ENCODE measurements at places on chromosomes 16 and 17.

DNA sequence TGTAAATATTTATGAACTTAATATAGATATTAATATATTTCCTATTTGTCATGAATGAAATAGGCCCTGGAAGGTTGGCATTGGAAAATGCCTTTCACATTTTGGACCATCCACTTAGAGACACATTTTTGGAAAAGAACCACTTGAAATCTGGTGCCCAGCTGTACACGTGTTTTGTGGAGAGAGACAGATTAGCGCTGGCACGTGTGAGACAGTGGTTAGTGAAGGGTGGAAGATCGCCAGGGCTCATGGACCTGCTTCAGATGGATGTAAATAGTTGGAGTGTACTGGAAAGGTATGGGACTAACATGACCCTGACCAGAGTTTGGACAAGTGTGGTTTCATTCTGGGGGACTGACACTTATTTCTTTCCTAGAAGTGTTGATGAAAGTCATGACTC is 222.9 kb downstream of the PRKCA start:
- no peaks in the 10 kb centered on the region for H3K27me3 ChIP-seq
- no peak overlapping the region for H3K4me3 ChIP-seq
- H3K4me1 ChIP-seq = peaks cover 16% of the 10 kb centered on the region

GRCh38 chr16:50210266-50211038 is 55.9 kb upstream of the ADCY7 start:
- 0 out of 2 replicates have a peak, but pooled peaks cover 4% of the 10 kb centered on the region for H3K36me3 ChIP-seq
- DNase-seq = peak; percentile 51
- no peak overlapping the region for H3K27ac ChIP-seq
- H3K4me3 ChIP-seq = no peak overlapping the region
- no peaks in the 10 kb centered on the region for H3K27me3 ChIP-seq

GRCh38 chr16:66926171-66926947 is 1.0 kb upstream of the RRAD start:
- H3K4me1 ChIP-seq = peaks cover 50% of the 10 kb centered on the region
- H3K27ac ChIP-seq = no peak overlapping the region
- H3K27me3 ChIP-seq = no peaks in the 10 kb centered on the region
- no peak for DNase-seq

- no peak overlapping the region for H3K27ac ChIP-seq
- peaks cover 56% of the 10 kb centered on the region for H3K36me3 ChIP-seq
- DNase-seq = no peak
- no peak overlapping the region for H3K4me3 ChIP-seq
- no peaks in the 10 kb centered on the region for H3K27me3 ChIP-seq
- H3K4me1 ChIP-seq = no peaks in the 10 kb centered on the region
Measured at GRCh38 chr17:1347589-1348323, 52.3 kb downstream of the YWHAE start.

GRCh38 chr17:409308-409847 is 56.8 kb upstream of the RPH3AL start:
- peak overlapping the region; percentile 48 for H3K27ac ChIP-seq
- no peak for DNase-seq
- peaks cover 19% of the 10 kb centered on the region for H3K4me1 ChIP-seq
- peak overlapping the region; percentile 45 for H3K4me3 ChIP-seq
- no peaks in the 10 kb centered on the region for H3K36me3 ChIP-seq
- H3K27me3 ChIP-seq = no peaks in the 10 kb centered on the region

GRCh38 chr17:55322453-55322985 is 57.8 kb downstream of the HLF start:
- no peak overlapping the region for H3K27ac ChIP-seq
- no peaks in the 10 kb centered on the region for H3K36me3 ChIP-seq
- no peak for DNase-seq
- no peak overlapping the region for H3K4me3 ChIP-seq
- H3K27me3 ChIP-seq = no peaks in the 10 kb centered on the region
- H3K4me1 ChIP-seq = peaks cover 1% of the 10 kb centered on the region

- no peaks in the 10 kb centered on the region for H3K4me1 ChIP-seq
- no peak overlapping the region for H3K27ac ChIP-seq
- no peak overlapping the region for H3K4me3 ChIP-seq
Measured at GRCh38 chr17:78804777-78805176, 22.7 kb upstream of the CYTH1 start.

- H3K27me3 ChIP-seq = no peaks in the 10 kb centered on the region
- no peak overlapping the region for H3K27ac ChIP-seq
- no peak for DNase-seq
- H3K4me1 ChIP-seq = peaks cover 13% of the 10 kb centered on the region
- H3K4me3 ChIP-seq = no peak overlapping the region
Measured at GRCh38 chr17:32123782-32124181, 18.5 kb upstream of the RHOT1 start.

DNA sequence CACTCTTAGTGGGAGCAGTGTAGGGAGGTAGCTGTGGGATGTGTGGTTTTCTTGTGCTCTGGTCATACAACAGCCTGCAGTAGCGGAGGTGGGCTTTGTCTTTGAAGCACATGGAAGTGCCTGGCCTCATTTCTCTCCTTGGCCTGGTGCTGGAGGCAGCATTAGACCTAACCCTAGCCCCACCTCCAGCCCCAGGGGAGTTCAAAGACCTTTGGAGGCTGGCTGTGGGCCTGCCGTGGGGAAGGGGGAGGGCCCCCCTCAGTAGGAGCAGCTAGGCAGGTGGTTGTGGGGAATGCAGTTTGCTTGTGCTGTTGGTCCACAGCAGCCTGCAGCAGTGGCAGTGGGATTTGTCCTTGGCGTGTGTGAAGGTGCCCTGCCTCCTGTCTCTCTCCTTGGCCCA is 91.7 kb downstream of the BCAS3 start:
- no peak overlapping the region for H3K4me3 ChIP-seq
- DNase-seq = no peak
- H3K27ac ChIP-seq = no peak overlapping the region
- H3K36me3 ChIP-seq = no peaks in the 10 kb centered on the region
- H3K27me3 ChIP-seq = no peaks in the 10 kb centered on the region
- no peaks in the 10 kb centered on the region for H3K4me1 ChIP-seq

GRCh38 chr17:61597607-61598006 is 6.6 kb upstream of the NACA2 start:
- H3K27ac ChIP-seq = no peak overlapping the region
- H3K4me1 ChIP-seq = no peaks in the 10 kb centered on the region
- no peaks in the 10 kb centered on the region for H3K27me3 ChIP-seq
- DNase-seq = no peak
- H3K4me3 ChIP-seq = no peak overlapping the region

DNA sequence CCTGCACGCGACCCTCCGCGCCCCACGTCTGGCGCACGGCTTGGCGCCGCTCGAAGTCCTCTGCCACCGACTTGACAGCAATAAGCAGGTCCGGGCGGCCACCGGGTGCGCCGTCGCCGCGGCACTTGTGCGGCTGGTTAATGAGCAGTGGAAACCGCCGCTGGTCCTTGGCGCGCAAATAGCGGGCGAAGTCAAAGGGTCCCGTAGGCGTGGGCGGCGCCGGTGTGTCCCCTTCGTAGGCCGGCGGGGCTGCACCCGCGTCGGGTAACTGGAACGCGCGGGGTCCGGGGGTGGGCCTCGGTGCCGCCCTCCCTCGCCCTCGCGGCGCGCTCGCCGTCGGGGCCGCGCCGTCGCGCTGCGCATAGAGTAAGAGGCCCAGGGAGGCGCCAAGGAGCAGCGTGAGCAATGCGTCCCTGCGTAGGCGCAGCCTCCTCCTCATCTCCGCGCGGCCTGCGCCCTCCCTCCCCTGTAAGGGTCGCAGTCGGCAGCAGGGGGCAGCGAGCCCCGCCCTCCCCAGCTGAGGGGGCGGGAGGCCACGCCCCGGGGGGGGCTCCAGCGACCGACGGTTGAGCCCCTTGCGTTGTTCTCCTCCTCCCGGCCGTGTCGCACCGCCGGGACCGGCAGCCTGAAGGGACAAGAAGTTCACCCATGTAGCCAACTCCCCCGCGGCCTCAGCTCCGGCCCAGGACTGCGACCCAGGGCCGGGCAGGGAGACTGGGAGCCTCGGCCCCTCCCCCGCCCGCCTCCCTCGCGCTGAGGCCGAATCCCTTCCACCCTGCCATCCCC is 558 bp downstream of the B3GNT9 start:
- DNase-seq = no peak
- peak overlapping the region; percentile 61 for H3K4me3 ChIP-seq
- H3K4me1 ChIP-seq = peaks cover 21% of the 10 kb centered on the region
- H3K27me3 ChIP-seq = no peaks in the 10 kb centered on the region
- peak overlapping the region; percentile 66 for H3K27ac ChIP-seq
- H3K36me3 ChIP-seq = peaks cover 24% of the 10 kb centered on the region

DNA sequence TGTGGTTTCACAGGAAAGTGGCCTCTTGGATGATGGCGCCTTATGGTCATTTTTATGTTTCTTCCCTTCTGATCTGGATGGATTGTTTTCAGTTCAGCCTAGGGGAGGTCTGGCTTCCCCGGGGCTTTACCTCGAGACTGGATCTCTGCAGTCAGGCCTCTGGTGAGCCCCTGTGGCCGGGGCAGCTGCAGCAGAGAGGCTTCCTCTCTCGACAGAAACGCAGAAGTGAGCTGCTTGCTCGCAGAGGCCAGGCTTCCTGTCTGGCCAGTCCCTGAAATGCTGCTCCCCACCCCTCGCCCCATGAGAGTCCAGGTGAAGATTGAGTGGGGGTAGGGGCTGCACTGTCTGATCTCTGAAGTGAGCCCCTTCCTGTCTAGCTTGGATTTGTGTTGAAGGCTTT is 44.0 kb downstream of the PLCG2 start:
- H3K4me1 ChIP-seq = peaks cover 9% of the 10 kb centered on the region
- H3K36me3 ChIP-seq = no peaks in the 10 kb centered on the region
- DNase-seq = no peak
- no peak overlapping the region for H3K27ac ChIP-seq

DNA sequence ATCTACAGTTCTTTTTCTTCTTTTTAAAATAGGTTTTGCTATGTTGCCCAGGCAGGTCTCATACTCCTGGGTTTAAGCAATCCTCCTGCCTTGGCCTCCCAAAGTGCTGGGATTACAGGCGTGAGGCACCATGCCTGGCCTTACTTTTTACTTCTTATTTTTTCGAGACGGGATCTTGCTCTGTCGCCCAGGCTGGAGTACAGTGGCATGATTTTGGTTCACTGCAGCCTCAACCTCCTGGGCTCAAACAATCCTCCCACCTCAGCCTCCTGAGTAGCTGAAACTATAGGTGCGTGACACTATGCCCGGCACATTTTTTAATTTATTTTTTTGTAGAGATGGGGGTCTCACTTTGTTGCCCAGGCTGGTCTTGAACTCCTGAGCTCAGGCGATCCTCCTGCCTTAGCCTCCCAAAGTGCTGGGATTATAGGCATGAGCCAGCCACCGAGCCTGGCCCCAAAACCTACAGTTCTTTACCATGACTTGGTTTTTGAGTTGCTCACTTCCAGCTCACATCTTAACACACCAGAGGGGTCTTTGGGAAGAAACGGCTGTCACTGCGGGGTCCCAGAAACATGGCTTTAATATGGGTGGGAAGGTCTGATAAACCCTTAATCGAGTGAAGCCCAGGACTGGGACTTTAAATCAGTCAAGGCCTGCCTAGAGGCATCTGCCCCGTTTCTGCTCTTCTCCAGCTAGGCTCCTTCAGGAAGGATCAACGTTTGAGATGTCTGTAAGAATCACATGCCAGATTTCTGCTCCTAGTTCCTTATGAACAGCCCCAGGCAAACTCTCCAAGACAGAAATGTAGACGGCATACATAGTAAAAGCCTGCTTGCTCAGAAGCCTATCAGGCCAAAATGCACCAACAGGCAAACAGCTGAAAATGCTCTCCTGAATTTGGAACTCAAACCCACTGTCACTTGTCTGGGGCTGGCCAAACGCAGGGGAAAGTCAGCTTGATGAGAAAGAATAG is 91.7 kb upstream of the TOB1 start:
- DNase-seq = no peak
- H3K4me3 ChIP-seq = no peak overlapping the region
- H3K27ac ChIP-seq = no peak overlapping the region
- H3K36me3 ChIP-seq = no peaks in the 10 kb centered on the region

DNA sequence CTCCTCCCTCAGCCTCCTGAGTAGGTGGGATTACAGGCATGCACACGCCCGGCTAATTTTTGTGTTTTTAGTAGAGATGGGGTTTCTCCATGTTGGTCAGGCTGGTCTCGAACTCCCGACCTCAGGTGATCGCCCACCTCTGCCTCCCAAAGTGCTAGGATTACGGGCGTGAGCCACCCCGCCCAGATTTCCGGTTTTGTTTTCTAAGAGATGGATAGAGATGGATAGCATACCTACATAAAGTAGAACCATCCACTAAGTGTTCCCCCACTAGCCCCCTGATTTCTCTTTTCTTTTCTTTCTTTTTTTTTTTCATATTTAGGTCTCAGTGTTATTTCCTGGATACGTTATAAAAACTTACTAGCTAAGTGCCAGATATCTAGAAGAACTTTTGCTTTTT is 2.0 kb downstream of the WSB1 start:
- no peaks in the 10 kb centered on the region for H3K27me3 ChIP-seq
- no peaks in the 10 kb centered on the region for H3K36me3 ChIP-seq
- H3K4me3 ChIP-seq = no peak overlapping the region
- no peak for DNase-seq
- H3K27ac ChIP-seq = no peak overlapping the region

GRCh38 chr16:88541831-88542616 is 28.2 kb upstream of the ZC3H18 start:
- DNase-seq = no peak
- no peak overlapping the region for H3K27ac ChIP-seq
- no peaks in the 10 kb centered on the region for H3K4me1 ChIP-seq

DNA sequence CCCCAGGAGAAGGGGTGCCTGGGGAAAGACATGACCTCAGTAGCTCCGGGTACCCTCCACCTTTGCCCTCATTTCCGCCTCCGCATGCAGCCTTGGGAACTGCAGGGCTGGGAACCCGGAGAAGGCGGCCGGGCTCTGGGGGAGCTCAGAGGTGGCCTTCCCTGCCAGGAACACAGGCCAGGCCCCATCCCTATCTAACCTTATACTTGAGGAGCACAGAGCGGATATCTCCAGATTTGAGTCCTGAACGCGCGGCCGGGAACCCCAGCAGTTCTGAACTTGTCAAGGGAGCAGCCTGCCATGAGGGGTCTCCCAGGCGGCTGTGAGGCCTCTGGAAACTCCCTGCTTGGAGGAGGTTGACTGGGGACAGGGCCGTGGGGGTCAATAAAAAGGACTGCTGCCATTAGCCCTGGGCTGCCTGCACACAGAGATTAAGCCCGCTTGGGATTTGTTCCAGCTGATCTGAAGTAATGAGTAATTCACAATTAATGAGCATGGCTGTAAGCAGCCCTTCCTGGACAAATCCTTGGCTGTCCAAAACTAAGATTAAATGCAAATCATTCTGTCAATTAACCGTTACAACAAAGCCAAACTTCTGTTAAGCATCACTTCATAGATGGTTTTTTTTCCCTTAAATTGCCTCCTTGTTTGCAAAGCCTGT is 26.3 kb upstream of the METRNL start:
- H3K27me3 ChIP-seq = no peaks in the 10 kb centered on the region
- peak overlapping the region; percentile 5 for H3K27ac ChIP-seq
- no peak overlapping the region for H3K4me3 ChIP-seq
- DNase-seq = no peak
- peaks cover 36% of the 10 kb centered on the region for H3K4me1 ChIP-seq
- H3K36me3 ChIP-seq = no peaks in the 10 kb centered on the region

GRCh38 chr17:81608605-81609004 is 28.3 kb downstream of the NPLOC4 start:
- H3K4me3 ChIP-seq = no peak overlapping the region
- H3K27ac ChIP-seq = no peak overlapping the region
- no peaks in the 10 kb centered on the region for H3K4me1 ChIP-seq
- no peaks in the 10 kb centered on the region for H3K27me3 ChIP-seq

Data from HCT116 (cell line).